ENCODE measurements at places on chromosomes 11 and 22.
A peak's percentile ranks its signal among the peaks of the same experiment; 100 is the strongest.

DNA sequence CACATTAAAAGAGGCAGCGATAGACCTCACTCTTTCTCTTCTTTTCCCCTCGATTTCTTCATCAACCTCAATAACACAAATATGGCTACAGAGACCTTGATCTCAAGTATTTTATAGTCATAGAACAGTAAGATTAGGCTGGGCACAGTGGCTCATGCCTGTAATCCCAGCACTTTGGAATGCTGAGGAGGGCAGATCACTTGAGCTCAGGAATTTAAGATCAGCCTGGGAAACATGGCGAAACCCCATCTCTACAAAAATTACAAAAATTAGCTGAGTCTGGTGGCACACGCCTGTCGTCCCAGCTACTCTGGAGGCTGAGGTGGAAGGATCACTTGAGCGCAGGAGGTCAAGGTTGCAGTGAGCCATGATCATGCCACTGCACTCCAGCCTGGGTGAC lies 14.6 kb downstream of the SLN start:
- DNase-seq = no peak

DNA sequence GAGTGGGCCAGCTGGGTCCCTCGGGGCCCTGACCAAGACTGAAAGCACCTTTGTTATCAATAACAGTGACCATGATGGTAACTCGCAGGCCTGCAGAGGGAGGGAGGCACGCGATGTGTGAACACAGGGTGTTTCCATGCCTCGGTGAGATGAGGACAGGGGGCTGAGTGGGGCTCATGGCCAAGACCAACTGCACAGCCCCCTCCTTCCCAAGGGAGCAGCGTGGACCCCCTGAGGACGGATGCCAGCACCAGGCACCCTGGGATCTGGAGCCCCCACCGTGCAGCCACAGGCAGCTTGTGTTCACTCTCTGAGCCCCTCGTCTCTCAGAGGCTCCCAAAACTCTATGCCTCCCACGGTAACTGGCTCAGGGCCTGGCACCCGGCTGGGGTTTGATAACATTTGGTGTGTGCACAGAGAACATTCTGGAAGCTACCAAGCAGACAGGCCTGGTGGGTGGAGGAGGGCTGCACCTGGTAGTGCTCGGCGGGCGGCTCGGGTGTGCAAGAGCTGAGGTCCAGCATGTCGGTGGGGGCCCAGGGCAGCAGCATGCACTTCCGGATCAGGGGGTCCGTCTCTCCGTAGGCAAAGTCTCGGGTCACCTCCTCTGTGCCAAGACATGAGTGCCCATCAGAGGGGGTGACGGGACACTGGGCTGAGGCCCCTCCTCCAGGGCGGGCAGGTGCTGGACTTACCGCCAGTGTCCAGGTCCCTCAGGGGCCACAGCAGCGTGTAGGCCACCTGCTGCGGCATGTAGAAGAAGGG lies 7.6 kb downstream of the TTLL12 start:
- DNase-seq = no peak

DNA sequence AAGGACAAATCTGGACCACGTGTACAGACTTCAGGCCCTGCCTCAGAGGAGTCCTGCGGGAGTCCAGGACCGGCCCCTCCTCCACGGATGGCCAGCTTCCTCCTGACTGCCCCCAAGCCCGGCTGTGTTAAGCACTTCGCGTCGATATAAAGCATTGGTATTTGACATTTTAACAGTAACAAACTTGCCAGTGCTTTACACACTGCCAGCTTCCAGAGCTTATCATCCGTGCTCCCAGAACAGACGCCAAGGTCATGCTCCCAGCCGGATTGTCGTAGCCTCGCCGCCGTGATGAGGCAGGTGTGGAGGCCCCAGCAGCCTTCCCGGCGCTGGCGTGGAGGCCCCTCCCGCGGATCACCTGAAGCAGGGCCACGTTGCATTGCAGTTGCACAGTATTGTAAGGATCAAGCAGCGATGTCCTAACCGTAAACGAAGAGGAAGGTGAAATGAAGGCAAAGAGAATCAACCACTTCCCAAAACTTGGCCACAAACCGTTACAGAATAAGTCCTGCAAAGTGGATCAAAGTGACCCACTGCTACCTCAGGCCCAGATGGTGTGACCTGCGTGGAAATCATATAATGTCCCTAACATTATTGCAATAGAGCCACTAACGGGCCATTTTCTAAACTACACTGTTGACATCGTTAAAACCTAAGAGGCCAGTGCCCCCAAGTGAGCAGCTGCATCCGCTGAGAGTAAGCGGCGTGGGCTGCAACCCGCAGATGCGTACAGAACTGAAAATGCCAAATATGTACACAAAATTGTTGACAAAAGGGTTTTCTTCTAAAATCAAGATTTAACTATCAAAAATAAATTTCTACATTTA lies 51.6 kb downstream of the CERK start:
- no peak for DNase-seq

GRCh38 chr11:11171285-11171684 lies 181.8 kb downstream of the CSNK2A3 start:
- no peak for DNase-seq

DNA sequence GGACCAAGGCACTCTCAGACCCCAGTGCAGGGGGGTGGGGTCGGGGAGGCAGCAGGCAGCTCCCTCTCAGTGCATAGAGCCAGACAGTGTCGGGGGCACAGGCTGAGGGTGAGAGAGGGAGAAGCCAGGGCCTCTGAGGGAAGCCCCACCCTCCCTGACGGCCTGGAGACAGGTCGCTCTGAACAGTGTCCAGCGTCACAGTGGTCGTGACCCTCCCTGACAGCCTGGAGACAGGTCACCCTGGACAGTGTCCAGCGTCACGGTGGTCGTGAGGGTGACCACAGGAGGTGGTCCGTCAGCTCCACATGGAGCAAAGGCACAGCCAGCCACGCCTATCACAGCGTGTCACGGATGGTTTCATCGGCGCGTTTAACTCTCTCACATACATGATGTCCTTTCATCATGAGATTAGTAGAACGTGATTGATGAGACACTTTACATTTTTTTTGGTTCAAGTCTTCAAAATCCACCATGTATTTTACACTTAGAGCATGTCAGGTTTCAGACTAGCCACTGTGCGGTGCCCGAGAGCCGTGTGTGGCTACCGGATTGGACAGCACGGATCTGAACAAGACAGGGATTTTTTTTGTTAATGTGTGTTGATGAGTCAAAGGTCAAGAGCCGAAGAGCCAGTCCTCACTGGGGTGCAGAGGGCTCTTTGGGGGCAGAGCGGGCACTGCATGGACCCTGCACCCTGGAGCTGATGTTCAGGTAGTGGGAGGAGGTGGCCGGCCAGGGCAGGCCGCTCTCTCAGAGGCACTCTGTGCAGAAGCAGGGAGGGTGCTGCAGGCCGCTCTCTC lies 23.9 kb upstream of the PANX2 start:
- DNase-seq = no peak

DNA sequence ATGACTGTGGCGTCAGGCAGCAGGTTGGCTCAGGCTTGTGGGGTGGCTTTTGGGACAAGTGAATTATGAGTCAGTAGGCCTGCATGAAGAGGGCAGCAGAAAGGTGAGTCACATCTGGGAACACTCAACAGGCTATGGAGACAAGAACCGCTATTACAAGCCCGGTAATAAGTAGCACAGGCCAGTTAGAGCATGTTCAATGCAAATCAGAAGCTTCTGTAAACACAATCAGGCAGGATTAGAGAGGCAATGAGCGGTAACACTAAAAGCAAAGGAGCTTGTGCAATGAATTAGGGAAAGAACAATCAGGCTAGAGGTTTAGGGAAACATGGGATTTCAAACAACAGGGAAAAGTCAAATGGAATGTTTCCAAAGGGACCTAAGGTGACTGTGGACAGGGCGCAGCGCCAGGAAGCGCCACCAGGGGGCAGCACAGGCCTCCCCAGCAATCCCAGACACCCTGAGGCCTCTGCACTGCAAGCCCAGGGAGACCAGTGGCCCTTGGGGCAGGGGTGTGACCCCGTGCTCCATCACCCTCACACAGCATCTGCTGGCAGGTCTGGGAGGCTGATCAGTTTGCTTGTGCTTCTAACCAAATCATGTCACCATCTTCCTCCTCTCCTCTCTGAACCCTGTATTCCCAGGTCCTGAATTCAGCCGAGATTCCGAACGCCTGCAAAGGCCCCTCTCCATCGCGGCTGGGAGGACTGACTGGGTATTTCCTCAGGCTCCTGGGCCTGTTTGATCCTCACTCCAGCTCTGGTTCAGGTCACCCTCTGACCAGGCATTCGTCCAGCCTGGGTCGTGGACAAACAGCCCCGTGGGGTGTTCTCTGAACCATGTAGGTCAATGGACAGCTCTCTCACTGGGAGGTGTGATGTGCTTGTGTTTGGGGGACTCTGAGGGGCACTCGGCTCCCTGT lies 50.0 kb downstream of the C11orf58 start:
- peak; percentile 40 for DNase-seq

GRCh38 chr11:57263351-57263750 lies 26.3 kb upstream of the APLNR start:
- DNase-seq = no peak

DNA sequence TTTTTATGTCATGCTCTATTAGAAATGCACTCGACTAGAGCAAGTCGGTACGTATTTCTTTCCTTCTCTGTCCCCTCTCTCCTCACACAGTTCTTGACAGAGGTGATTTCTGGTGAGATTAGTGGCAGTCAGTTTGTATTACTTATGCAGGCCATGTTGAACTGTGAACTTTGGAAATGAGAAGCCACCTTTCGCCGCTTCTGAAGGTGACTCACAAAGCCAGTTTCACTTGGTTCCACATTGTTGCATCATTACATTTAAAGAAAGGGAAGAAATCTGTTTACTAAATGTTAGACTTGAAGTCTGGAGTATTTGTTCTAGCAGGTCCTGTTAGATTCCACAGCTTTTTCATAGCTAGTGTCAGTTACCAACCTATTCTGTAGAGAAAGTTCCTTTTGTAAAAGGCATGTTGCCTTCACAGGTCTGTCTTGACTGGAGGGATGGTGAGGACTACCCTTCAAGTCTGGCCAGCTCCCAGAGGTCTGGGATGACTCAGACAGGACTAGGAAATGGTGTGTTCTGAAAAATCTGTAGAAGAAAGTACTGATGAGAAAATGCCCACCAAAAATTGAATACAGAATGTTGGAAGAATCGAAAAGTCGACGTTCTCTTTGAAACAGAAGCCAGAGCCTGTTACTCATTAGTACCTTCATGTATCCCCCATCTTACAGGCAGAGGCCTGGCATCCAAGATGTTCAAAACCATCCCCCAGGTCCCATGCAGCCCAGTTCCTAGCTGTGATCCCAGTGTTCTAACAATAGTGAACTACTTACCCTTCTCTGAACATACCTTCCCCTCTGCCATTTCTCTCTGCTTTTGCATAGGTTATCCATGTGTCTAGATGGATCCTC lies 181.4 kb downstream of the DBX1 start:
- DNase-seq = peak; percentile 14

DNA sequence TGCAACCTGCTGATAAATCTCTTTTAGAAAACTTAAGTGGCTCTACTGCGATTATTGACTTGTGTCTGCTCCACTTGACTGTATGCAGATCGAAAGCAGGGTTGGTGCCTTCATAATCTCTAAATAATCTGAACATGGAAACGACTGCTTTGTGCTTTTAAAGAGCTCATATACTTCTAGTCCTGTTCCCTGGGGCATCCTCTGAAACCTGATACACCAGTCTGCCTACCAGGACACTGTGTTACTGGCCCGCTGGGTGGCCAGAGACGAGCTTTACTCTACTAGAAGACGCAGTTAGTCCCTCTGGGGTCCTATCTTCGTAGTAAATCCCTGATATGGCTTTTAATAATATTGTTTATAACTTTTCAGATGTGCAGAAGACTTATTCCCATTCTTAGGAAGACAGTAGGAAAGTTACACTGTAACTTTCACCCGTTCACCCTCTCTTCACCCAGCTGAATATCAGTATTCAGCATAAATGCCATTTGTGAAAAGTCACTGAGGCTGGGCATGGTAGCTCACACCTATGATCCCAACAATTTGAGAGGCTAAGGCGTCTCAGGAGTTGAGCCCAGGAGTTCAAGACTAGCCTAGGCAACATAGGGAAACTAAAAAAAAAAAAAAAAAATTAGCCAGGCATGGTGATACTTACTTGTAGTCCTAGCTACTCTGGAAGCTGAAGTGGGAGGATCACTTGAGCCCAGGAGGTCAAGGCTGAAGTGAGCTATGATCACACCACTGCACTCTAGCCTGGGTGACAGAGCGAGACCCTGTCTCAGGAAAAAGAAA lies 9.0 kb upstream of the HTR3B start:
- no peak for DNase-seq

DNA sequence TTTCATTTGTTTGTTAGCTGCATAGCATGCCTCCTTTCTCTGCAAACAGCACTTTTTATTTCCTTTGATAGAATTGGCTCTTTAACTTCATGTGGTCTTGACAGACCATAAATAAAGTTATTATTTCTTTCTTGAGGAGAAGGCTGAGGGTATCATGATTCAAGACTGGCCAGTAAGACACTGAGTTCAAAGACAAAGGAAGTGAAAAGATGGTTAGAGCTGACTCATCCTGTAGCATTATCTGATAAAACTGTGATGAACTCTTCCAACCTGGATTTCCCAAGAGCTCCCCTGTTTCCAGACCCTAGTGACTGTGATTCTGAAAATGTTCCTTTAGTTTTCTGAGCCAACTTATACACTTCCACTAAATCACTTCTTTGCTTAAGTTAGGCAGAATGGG lies 179.3 kb upstream of the FAT3 start:
- no peak for DNase-seq

- DNase-seq = no peak
Measured at GRCh38 chr11:9090488-9091043, 833 bp downstream of the SCUBE2 start.

DNA sequence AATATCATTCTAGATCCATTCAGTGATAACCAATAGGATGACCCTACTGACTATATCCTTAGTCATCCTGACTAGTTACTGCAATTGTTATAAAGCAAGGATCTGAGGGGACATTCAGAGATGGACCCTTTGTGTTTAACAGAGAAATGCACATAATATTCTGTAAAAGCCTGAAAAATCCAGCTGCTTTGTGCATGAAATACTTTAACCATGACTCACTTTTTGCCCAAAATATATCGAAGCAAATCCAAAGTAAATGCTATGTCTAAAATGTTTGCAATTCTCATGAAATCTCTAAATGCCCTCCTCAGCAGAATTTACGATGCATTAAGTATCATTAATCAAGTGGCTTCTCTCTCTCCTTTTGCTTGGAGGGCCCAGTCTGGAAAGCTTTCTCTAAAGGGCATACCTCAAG lies 178.8 kb upstream of the MTMR2 start:
- no peak for DNase-seq

DNA sequence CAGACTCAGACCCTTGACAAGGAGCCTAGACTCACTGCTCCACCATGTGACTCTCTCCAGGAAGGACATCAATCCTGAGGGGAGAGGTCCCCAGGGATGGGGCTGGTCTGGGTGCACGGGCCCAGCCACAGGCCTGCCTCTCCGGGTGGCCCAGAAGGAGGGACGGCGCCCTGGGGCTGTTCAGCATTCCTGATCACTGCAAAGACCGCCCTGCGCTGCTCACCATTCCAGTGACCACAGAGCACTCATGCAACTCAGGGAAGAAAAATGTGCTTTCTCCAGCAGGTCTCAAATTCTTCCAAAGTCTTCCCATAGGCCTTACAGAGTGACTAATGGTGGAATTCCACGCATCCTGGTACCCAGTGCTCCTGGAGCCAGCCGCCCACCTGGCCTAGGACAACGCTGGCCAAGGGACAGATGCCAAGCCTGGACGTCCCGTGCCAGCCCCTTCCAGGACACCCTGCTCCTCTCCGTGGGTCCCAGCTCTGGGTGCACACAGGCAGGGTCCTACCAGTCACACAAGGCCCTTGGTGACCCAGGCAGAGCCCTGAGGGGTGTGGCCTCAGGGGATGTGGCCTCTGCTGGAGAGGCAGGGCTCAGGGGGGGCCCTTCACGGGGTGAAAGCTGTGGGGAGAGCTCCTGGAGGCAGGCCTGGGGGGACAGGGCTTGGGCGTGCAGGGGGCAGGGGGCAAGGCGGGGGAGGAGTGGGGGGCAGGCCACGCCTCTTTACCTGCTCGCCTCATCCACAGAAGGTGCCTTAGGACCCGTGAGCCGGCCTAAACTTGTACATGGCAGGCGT lies 178.8 kb downstream of the IGLL1 start:
- no peak for DNase-seq
